ENCODE measurements at places on chromosomes 3 and 15.

DNA sequence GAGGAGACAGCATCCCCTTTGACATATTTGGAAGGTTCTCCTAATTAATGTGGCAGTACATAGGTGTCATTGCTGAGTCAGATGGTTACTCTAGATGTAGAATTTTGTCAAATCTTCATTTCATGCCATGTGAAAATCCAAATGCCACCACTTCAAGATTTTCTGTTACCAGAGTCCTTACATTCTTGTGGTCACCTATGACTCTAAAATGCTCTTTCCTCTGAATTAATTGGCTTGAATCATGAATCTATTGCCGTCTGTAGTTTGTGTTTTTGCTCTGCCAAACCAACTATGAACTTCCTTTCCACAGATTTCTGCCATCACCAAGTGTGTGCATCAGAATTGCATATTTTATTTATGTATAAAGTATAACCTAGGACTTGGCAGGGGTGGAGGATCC lies 269.4 kb upstream of the ZPLD1 start:
- no peaks in the 10 kb centered on the region for H3K4me1 ChIP-seq
- H3K27ac ChIP-seq = no peak overlapping the region
- no peaks in the 10 kb centered on the region for H3K27me3 ChIP-seq
- H3K4me3 ChIP-seq = no peak overlapping the region
- DNase-seq = no peak

DNA sequence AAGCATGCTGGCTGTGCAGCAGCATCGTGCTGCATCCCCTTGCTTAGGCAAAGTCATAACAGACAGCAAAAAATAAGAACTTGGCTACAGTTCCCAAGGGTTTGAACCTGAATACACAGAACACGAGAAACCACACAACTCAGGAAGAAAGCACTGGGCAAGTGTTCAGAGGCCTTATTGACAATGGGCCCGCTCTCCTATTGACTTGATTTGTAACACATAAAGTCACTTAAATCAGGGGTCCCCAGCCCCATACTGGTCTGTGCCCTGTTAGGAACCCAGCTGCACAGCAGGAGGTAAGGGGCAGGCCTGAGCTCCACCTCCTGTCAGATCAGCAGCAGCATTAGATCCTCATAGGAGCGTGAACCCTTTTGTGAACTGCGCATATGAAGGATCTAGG lies 145.1 kb downstream of the LSAMP start:
- no peak for DNase-seq
- H3K36me3 ChIP-seq = no peaks in the 10 kb centered on the region
- no peak overlapping the region for H3K27ac ChIP-seq
- H3K4me1 ChIP-seq = no peaks in the 10 kb centered on the region
- H3K4me3 ChIP-seq = no peak overlapping the region
- no peaks in the 10 kb centered on the region for H3K27me3 ChIP-seq

- H3K4me1 ChIP-seq = no peaks in the 10 kb centered on the region
- H3K36me3 ChIP-seq = no peaks in the 10 kb centered on the region
- H3K4me3 ChIP-seq = no peak overlapping the region
- H3K27me3 ChIP-seq = no peaks in the 10 kb centered on the region
- H3K27ac ChIP-seq = no peak overlapping the region
Observed at GRCh38 chr3:108528459-108529252, 18.3 kb upstream of the MYH15 start.

- no peaks in the 10 kb centered on the region for H3K36me3 ChIP-seq
- no peaks in the 10 kb centered on the region for H3K27me3 ChIP-seq
- no peak overlapping the region for H3K27ac ChIP-seq
- no peak for DNase-seq
- no peaks in the 10 kb centered on the region for H3K4me1 ChIP-seq
- H3K4me3 ChIP-seq = no peak overlapping the region
Observed at GRCh38 chr15:85545185-85545584, 164.8 kb downstream of the AKAP13 start.

- H3K27me3 ChIP-seq = no peaks in the 10 kb centered on the region
- H3K27ac ChIP-seq = no peak within 1 kb of the TSS
- peaks cover 32% of the 10 kb centered on the region for H3K36me3 ChIP-seq
- peak; percentile 84 for DNase-seq
- H3K4me3 ChIP-seq = peak within 1 kb of the TSS; percentile 80
- H3K4me1 ChIP-seq = peaks cover 4% of the 10 kb centered on the region
Observed at GRCh38 chr15:65377976-65378366, at the start of gene IGDCC3. TSS of gene IGDCC3 (minus strand) at chr15:65378002. CDS start at chr15:65377788, 214 bp downstream.

DNA sequence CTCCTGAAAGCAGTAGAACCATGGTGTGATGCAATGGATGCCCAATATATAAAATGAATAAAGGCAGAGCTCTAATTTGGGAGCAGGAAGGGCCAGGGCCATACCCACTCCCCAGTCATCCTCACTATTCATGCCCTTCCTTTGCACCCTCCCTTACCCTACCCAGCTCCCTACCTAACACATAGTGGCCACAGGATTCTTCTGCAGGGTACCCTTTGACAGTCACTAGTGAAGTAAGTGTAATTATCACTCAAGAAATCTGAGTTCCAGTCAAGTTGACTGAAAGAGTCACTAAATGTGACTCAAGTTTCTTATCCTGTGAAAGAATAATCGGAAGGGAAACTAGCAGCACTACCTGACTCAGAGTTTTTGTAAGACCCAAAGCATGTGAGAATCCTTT lies 69.2 kb downstream of the RASA2 start:
- no peaks in the 10 kb centered on the region for H3K27me3 ChIP-seq
- no peak for DNase-seq
- H3K4me3 ChIP-seq = no peak overlapping the region
- no peaks in the 10 kb centered on the region for H3K36me3 ChIP-seq

GRCh38 chr3:21705769-21706168 lies 45.2 kb downstream of the ZNF385D start:
- no peak for DNase-seq
- no peak overlapping the region for H3K27ac ChIP-seq
- peaks cover 7% of the 10 kb centered on the region for H3K36me3 ChIP-seq

GRCh38 chr15:73240866-73241499 lies 127.8 kb downstream of the HCN4 start:
- H3K4me1 ChIP-seq = no peaks in the 10 kb centered on the region
- H3K4me3 ChIP-seq = no peak overlapping the region

DNA sequence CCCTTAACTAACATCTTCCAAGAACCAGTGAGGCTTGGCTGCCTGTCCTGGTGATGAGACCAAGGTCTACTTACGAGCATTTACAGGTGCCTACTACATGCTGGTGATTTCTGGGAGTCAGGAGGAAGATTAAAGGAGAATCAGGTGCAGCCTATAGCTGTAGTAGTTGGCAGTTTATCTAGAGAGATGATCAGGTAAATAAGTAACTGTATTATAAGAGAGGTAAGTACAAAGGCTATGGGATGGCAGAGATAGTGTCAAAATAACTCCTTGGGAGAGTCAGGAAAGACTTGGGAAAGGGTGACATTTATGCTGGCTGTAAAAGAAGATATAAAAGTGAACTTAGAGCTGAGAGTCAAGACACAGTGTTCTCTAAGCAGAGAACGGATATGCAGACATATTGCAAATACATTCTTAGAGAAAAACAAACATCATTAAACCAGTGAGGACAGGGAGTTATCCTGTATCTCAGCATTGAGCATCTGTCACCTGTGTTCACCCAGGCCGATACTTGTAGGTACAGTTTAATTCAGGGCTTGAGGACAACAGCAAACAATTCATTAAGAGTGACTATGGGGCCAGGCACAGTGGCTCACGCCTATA lies 49.7 kb upstream of the ACP3 start:
- H3K36me3 ChIP-seq = no peaks in the 10 kb centered on the region
- H3K27ac ChIP-seq = no peak overlapping the region
- H3K27me3 ChIP-seq = no peaks in the 10 kb centered on the region
- DNase-seq = no peak
- H3K4me1 ChIP-seq = no peaks in the 10 kb centered on the region
- no peak overlapping the region for H3K4me3 ChIP-seq

DNA sequence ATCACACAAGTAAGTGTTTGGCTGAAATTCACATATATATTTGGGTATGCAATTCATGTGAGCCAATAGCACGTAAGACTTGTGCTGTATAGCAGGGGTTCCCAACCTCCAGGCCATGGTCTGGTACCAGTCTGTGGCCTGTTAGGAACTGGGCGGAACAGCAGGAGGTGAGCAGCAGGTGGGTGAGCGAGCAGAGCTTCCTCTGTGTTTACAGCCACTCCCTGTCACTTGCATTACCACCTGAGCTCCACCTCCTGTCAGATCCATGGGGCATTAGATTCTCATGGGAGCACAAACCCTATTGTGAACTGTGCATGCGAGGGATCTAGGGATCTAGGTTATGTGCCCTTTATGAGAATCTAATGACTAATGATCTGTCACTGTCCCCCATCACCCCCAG lies 59.7 kb downstream of the MAP3K13 start:
- no peak for DNase-seq
- no peaks in the 10 kb centered on the region for H3K27me3 ChIP-seq
- no peaks in the 10 kb centered on the region for H3K4me1 ChIP-seq
- H3K4me3 ChIP-seq = no peak overlapping the region

- H3K4me3 ChIP-seq = no peak overlapping the region
- H3K27ac ChIP-seq = no peak overlapping the region
- H3K36me3 ChIP-seq = peaks cover 55% of the 10 kb centered on the region
- no peak for DNase-seq
- H3K4me1 ChIP-seq = no peaks in the 10 kb centered on the region
- no peaks in the 10 kb centered on the region for H3K27me3 ChIP-seq
Observed at GRCh38 chr3:47722859-47723258, 58.8 kb downstream of the SMARCC1 start.

GRCh38 chr3:195337747-195338146 lies 66.8 kb upstream of the XXYLT1 start:
- no peak overlapping the region for H3K4me3 ChIP-seq
- no peaks in the 10 kb centered on the region for H3K27me3 ChIP-seq
- H3K36me3 ChIP-seq = peaks cover 6% of the 10 kb centered on the region
- no peaks in the 10 kb centered on the region for H3K4me1 ChIP-seq
- no peak overlapping the region for H3K27ac ChIP-seq
- peak; percentile 56 for DNase-seq

- H3K27ac ChIP-seq = no peak overlapping the region
- no peaks in the 10 kb centered on the region for H3K36me3 ChIP-seq
- DNase-seq = no peak
- H3K27me3 ChIP-seq = no peaks in the 10 kb centered on the region
- H3K4me3 ChIP-seq = no peak overlapping the region
- H3K4me1 ChIP-seq = peaks cover 3% of the 10 kb centered on the region
Observed at GRCh38 chr3:152474585-152474984, 205.9 kb downstream of the MBNL1 start.

- H3K27ac ChIP-seq = no peak overlapping the region
- peaks cover 2% of the 10 kb centered on the region for H3K4me1 ChIP-seq
- no peaks in the 10 kb centered on the region for H3K27me3 ChIP-seq
- H3K36me3 ChIP-seq = peaks cover 5% of the 10 kb centered on the region
Observed at GRCh38 chr3:98513091-98513511, 9.6 kb downstream of the CLDND1 start.

GRCh38 chr15:97052513-97052912 lies 722.0 kb downstream of the NR2F2 start:
- H3K27me3 ChIP-seq = no peaks in the 10 kb centered on the region
- H3K4me1 ChIP-seq = no peaks in the 10 kb centered on the region
- no peak for DNase-seq
- H3K4me3 ChIP-seq = no peak overlapping the region

- DNase-seq = no peak
- no peak overlapping the region for H3K27ac ChIP-seq
- H3K36me3 ChIP-seq = 0 out of 2 replicates have a peak, but pooled peaks cover 4% of the 10 kb centered on the region
- no peaks in the 10 kb centered on the region for H3K4me1 ChIP-seq
- H3K4me3 ChIP-seq = no peak overlapping the region
Observed at GRCh38 chr3:151925419-151925818, 52.0 kb downstream of the SUCNR1 start.

DNA sequence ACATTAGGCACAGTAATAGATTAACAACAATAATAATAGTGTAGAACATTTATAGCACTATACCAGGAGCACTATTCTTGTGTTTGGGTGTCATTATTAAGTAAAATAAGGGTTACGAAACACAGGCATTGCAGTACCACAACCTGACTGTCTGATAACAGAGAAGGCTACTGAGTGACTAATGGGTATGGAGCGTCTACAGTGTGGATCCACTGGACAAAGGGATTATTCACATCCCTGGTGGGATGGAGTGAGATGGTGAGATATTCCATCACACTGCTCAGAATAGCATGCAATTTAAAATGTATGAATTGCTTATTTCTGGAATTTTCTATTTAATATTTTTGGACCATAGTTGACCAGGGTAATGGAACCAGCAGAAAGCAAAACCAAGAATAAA lies 18.2 kb downstream of the MINDY4B start:
- H3K36me3 ChIP-seq = no peaks in the 10 kb centered on the region
- DNase-seq = no peak
- H3K4me3 ChIP-seq = no peak overlapping the region
- no peak overlapping the region for H3K27ac ChIP-seq

- H3K4me1 ChIP-seq = no peaks in the 10 kb centered on the region
- no peaks in the 10 kb centered on the region for H3K36me3 ChIP-seq
- DNase-seq = no peak
- no peaks in the 10 kb centered on the region for H3K27me3 ChIP-seq
Observed at GRCh38 chr3:133924041-133924440, 28.4 kb upstream of the RAB6B start.

DNA sequence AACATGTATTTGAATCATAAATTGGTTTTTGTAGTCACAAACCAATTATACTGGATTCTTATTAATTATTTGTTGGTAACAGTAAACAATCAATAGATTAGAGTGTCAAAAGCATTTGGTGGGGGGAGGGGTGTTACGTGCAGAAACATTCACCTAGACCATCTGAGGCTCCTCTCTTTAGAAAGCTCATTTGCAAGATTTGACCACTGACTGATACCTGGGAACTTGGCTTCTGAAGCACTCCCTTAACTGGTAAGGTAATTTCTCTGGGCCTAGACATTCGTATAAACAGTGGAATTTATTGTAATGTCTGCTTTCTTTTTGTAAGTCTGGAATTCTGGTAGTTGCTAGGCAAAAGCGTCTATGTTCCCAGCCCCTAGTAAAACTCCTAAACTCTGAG lies 243.8 kb upstream of the GBE1 start:
- no peak overlapping the region for H3K4me3 ChIP-seq
- H3K4me1 ChIP-seq = no peaks in the 10 kb centered on the region
- H3K36me3 ChIP-seq = peaks cover 5% of the 10 kb centered on the region
- no peak overlapping the region for H3K27ac ChIP-seq
- no peak for DNase-seq
- H3K27me3 ChIP-seq = no peaks in the 10 kb centered on the region

- H3K36me3 ChIP-seq = no peaks in the 10 kb centered on the region
- DNase-seq = no peak
- H3K27ac ChIP-seq = no peak overlapping the region
- no peaks in the 10 kb centered on the region for H3K4me1 ChIP-seq
- H3K27me3 ChIP-seq = no peaks in the 10 kb centered on the region
Observed at GRCh38 chr3:10747341-10747740, 68.7 kb upstream of the SLC6A11 start.
